ENCODE measurements at places on chromosomes 1 and 21.

DNA sequence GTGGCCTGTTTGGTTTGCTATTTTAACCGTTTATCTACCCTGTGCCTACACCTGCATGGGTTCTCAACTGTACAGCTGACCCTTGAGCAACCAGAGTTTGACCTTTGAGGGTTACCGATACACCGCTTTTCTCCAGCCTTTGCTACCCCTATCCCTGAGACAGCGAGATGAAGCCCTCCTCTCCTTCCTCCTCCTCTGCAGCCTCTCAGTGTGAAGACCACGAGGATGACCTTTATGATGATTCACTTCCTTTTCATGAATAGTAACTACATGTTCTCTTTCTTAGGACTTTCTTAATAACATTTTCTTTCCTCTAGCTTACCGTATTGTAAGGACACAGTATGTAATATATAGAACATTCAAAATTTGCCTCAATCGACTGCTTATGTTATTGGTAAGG, 14.5 kb upstream of the RNF187 start:
- no peak for DNase-seq

DNA sequence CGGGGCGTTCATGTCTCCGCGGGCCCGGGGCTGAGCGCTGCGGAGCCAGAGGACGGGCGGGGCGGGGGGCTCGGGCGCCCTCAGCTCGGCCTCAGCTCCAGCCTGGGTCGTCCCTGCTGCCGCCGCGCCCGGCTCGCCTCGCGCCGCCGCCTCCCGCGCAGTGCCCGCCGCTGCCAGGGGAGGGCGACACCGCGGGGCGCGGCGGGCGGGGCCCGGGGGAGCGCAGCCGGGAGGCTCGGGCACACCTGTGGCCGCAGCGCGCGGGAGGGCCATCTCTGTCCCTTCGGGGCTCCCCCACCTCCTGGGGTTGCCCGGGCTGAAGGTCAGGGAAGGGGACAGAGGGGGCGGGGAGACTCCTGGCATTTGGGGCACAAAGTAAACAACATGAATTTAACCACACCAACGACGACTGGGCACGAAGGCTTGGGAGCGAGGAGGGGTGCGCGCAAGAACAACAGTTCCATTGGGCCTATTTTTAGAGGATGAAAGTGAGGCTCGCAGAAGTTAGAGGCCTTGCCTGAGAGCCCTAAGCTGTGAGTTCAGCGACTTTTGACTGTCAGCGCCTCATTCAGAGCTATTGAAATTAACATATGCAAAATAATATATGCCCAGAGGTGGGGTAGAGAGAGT, at the start of gene FAM131C:
Gene FAM131C (minus strand): TSS at position 162 of the 630 bp plus-strand sequence. CDS start 209 bp downstream, outside the sequence.
- no peak for DNase-seq

DNA sequence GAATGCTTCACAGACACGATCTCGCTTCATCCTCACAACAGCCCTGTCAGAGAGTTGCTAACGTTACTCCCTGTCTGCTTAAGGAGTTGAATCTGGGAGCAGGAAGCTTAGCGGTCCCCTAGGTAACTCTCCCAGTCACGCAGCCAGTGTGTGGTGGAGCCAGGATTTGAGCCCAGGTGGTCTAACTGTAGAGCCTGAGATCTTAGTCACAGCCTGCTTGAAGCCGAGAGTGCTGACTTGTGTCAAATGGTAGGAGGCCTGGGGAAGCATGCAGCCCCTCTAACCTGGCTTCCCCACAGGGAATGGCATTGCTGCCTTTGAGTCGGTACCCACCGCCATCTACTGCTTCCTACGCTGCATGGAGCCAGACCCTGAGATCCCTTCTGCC, 4.1 kb downstream of the ADPRS start:
- no peak for DNase-seq

GRCh38 chr1:78619032-78619431, 1.2 kb upstream of the IFI44L start:
- DNase-seq, result no peak

DNA sequence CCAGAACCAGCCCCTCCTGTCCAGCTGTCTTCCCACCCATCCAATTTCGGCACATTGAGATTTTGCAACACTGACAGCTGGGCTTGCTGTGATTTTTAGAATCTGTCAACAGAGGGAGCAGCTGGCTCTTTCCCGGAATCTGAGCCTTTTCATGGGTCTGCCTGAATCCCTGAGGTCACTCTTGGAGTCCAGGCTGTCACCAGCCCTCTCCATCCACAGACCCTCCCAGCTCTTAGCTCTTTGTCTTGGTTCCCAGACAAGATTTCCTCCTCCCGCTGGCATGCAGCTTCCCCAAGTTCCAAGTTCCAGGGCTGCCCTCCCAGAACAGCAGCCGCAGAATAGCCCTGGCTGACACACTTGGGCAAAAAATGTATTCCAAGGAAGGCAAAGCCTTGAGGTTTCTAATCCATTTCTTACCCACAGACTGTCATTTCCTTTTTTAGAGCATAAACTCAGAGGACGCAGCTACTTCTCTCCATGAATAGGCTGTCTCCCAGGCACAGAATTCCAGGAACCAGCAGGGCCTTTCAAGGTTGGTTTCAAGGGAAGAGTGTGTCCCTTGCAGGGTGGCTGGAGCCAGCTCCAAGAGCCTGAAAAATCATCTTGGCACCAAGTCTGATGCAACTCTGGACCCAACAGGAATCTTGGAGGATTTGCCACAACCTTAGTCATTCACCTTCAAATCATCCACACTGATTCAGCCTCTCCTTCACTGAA, 7.1 kb upstream of the TMEM61 start:
- no peak for DNase-seq

GRCh38 chr21:34336245-34336644, 27.6 kb upstream of the KCNE2 start:
- DNase-seq, result no peak

DNA sequence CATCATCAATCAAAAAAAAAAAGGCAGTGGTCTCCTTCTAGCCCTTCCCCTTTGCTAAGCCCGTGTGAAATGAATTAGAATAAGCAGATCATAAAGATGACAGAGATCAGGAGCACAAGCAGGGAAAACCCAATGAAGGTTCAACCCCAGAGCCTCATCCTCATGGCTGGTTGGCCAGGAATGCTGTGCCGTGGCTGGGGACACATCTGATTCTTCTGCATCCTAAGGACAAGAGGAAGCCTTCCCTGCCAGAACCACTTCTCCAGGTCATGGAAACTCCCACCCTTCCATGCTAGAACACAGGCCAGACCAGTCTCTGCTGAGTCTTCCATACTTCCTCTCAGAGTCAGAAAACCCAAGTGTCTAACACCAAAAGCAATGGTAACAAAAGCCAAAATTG, 81.1 kb downstream of the CSMD2 start:
- DNase-seq, result no peak

DNA sequence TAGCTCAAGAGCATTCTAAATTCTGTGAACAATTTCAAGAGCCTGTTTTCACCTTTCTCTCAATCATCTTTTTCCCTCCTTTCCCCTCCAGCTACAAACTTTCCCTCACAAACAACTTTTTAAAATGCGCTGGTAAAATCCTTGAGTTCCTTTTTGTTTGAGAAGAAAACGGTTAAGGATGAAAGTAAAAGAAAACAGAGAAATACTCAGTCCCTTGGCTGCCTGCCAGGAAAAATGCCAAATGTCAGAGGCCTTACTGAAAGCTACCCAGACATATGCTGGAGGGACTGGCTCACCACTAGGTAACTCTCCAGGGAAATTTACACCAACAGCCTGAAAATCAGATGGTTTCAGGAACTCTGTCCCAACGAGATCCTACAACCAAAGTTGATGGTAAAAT, 11.0 kb upstream of the SERBP1 start:
- no peak for DNase-seq

DNA sequence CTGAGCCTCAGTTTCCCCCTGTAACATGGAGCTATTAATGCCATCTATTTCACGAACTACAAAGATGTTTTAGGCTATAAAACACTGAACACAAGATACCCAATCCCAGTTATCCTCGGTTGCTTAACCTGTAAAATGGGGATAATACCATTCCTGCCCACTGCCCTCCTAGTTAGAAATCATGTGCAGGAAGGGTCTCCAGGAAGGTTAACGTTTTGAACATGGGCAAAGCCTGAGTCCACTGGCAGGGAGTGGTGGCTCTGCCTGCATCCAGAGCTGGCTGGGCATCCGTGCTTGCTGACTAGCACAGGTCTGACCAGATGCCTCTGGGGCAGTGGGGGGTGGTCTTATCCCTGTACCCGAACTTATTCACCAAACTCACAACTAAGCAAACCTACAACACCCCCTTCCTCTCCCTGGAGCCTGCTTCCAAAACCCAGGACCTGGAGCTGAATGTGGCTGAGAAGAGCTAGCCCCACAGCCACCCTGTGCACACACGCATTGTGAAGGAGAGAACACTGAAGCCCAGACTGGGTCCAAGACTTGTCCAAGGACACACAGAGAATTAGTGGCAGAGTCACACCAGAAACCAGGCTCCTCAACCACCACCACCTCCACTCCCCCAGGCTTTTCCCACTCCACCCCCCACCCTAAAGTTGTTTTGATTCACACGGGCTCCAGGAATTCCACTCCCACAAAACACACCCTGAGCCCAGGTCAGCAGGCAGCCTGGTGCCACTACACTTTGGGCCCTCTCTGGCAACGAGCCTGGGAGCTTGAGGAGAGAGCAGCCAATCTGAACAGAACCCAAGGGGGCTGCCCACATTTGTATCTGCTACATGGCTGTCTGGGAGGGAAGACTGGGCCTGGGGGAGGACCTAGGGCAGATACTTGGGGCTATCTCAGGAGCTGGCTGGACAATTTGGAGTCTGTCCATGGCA, 1.6 kb downstream of the E2F2 start:
- no peak for DNase-seq

DNA sequence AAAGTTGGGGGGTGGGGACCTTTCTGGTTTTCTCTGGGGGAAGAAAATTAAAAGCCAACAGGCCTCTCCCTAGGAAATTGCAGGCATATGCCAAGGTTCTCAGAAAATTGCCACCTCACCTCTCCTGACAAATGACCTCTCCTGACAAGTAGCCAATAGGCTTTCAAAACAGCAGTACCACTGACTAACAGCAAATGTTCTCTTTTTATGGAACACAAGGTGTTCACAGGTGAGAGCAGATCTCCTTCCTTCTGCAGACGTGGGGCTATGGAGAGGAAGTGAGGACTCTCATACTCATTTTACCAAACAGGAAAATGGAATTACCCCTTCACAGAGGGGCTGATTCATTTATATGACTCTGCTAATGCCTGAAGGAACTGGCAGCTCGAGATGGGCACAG, 32.7 kb upstream of the SUCO start:
- DNase-seq, result no peak
